ENCODE measurements at places on chromosomes 2 and 18. TPM values are rescaled to one million over a fixed set of nuclear protein-coding genes. Genes with fewer than 3 reads are reported as not detected.

PLEK gene
- total RNA-seq, result not detected

CCL20 gene
- total RNA-seq, result 158 TPM

SLC39A6 gene
- 191 TPM for total RNA-seq

CD226 gene
- 1.9 TPM for total RNA-seq

ARHGAP25 gene
- 0.43 TPM for total RNA-seq

EPHA4 gene
- total RNA-seq, result 5.8 TPM

UGT1A8 gene
- total RNA-seq, result under 0.01 TPM

SLC16A14 gene
- 0.96 TPM for total RNA-seq

MARCHF4 gene
- not detected for total RNA-seq

UGT1A10 gene
- not detected for total RNA-seq

KCNE4 gene
- under 0.01 TPM for total RNA-seq

PLCL1 gene
- not detected for total RNA-seq

GCG gene
- total RNA-seq, result not detected

UGT1A4 gene
- 1.3 TPM for total RNA-seq

KCNK3 gene
- total RNA-seq, result not detected

HOXD3 gene
- not detected for total RNA-seq

SLC9A4 gene
- total RNA-seq, result 2.7 TPM

YIPF4 gene
- 27.1 TPM for total RNA-seq

CNRIP1 gene
- total RNA-seq, result 0.96 TPM

LYPD6 gene
- total RNA-seq, result 1.7 TPM

CUL3 gene
- 61.6 TPM for total RNA-seq

MEMO1 gene
- total RNA-seq, result 35.2 TPM

STK11IP gene
- total RNA-seq, result 15.1 TPM

DARS1 gene
- total RNA-seq, result 119 TPM

KIF1A gene
- total RNA-seq, result not detected
